Stimulated activated CD4-positive, alpha-beta T cell treated with anti-CD3 and anti-CD28 coated beads, TNF-alpha, amount 100 ng/mL, for 24 hours (primary cell): ENCODE measurements at places on chromosomes 4 and X.

- DNase-seq = no peak
Observed at GRCh38 chrX:119677654-119677981, 15.3 kb downstream of the SEPTIN6 start.

DNA sequence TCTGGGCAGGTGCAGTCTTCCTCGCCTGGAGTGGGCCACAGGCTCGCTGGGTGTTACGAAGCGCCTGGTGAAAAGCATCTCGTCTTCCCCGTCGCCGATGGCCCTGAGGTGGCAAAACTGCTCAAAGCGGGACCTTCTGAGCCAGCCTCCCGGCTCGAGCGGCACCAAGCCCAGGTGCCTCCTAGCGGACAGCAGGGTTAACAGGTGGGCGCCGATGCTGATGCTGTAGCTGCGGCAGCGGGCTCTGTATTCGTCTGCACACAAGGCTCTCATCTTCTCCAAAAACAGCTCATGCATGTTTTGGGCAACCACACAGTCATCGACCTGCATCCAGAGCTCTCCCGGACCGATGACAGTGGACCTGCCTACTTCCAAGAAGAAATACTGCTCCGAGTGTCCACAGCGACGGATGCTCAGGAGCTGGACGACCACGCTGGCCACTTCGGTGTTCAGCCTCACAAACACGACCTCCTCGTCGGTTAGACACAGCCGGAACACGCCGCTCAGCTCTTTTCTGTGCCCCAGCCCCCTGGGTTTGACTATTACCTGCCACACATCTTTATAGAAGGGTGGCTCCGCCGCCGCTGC is 1.2 kb downstream of the IRS4 start:
- DNase-seq = no peak

- DNase-seq = no peak
Observed at GRCh38 chr4:126306152-126306869, 991.6 kb downstream of the FAT4 start.

- DNase-seq = no peak
Observed at GRCh38 chrX:46621572-46621971, 48.0 kb downstream of the CHST7 start.

- DNase-seq = no peak
Observed at GRCh38 chrX:154371789-154372300, 2.6 kb downstream of the FLNA start.

DNA sequence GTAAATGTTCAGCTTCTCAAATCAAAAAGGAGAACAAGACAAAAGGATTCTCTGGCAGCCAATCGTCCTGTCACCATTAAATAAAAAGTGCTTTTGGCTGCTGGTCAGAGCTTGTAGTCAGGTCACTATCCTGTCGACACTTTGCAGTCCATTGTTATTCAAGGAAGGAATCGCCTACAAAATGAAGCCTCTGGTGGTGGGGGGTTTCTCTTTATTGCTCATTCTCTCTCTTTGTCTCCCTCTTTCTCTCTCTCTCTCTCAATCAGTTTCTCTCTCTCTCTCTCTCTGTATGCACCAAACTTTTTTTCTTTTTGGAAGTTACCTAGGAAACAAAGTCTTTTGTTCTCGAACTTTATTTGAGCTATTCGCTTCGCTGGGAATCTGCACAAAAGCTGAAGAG is 17.6 kb upstream of the SCML1 start:
- no peak for DNase-seq

- no peak for DNase-seq
Observed at GRCh38 chr4:89119166-89119565, 7.8 kb downstream of the TIGD2 start.

DNA sequence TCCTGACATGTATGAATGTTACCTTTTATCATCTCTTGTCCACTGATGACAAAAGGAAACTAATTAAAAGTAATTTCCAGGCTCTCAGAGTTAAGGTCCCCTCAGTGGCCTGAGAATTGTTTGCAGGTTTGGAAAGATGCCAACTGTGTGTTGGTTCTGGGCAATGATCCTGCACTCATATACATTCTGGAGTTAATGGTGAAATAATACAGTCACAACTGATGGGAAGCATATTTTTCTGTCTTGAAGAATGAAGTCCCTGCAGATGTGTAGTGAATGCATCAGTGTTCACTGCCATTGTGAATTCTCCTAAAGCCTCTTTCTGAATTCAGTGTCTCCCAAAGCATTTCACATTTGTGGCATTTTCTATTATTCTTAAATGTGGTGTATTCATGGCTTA is 238.1 kb upstream of the PPP1R2C start:
- no peak for DNase-seq

- no peak for DNase-seq
Observed at GRCh38 chrX:554271-554670, 76.3 kb upstream of the SHOX start.

DNA sequence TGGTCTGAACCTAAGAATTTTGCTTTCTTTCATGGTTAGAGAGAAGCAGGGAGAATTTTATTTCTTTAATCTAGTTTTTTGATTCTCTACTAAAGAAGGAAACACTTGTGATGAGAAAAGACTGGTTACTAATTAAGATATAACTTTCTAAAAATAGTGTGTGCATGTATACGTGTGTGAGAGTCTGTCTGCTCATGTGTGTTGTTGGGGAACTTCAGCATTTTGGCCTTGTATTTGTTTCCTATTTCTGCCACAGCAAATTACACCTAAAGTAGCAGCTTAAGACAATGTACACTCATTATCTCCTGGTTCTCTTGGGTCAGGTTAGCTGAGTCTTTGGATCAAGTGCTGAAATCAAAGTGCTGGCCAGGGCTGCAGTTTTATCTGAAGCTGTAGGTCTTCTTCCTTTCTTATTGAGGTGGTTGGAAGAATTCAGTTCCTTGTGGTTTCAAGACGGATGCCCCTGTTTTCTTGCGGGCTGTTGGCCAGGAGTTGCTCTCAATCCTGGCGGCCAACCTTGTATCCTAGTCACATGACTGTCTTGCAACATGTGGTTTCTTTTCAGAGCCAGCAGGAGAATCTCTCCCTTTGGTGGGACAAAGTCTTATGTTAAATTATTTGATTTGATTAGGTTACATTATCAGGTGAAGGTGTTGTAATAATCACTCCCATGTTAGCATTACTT is 188.4 kb upstream of the CLNK start:
- no peak for DNase-seq

GRCh38 chr4:59644765-59645164 is 1555.4 kb upstream of the ADGRL3 start:
- no peak for DNase-seq

DNA sequence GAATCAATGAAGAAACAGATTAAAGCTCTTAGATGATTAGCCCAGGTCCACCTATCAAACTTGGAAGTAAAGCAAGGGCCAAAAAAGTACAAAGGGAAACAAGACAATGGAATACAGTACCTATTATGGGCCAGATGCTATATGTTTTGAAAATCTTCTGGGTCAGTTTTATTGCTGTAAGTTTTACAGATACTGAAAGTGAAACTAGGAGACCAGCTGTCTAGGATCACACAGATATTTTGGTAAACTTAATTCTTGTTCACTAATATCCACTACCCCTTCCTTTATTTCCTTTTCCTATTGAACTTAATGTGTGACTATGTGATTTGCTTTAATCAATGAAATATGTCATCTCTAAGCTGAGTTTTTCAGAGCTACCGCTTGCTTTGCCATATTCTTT is 505.4 kb upstream of the PITX2 start:
- DNase-seq = no peak

- no peak for DNase-seq
Observed at GRCh38 chr4:151459375-151459774, 50.4 kb downstream of the FHIP1A start.

DNA sequence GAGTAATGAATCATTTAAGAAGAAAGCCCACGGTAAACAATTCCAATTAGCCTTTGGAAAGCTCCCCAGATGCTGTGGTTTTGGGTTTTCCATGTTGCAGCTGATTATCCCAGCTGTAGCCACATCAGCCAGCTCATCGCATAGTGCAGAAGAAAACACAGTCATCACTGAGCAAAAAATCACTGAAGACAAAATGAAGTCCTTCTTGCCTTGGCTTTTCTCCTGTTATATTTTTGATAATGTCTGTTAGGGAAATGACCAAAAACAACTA is 193.0 kb upstream of the C1QTNF7 start:
- DNase-seq = no peak

DNA sequence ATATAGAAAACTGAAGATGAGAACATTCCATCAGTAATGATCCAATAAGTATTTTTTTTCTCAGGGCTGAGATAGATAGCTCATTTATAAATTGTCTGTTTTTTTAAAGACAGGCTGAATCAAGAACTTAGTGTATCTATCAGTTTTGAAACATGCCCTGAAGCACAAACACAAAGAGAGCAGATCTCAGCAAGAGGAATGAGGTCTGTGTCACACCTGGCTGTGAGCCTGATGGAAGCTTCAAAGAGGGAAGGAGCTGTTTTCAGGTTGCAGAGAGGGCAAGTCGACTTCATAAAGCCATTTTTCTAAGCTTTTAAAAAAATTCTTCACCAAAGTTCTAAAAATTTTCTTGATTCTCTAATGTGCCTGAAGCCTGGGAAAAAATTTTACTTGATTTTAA is 434.9 kb downstream of the PDGFC start:
- DNase-seq = no peak

DNA sequence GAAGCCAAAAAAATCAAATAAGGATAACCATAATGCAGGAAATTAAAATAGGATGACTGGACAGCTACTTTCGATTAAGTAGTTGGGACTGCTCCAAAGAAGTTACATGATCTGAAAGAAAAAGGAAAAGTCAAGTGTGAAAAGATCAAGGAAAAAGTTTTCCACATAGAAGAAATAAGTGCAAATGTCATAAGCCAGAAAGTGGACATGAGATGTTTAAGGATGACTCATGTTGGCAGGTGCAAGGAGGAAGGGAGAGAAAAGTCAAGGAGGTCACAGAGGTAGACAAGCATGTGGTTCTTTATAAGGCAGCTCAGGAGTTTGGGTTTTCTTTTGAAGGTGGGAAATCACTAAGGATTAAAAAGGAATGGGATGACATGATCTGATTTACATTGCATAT is 89.8 kb upstream of the GPRIN3 start:
- no peak for DNase-seq

GRCh38 chrX:121987163-121987562 is 939.8 kb downstream of the GLUD2 start:
- DNase-seq = no peak

GRCh38 chr4:6092971-6093370 is 74.7 kb upstream of the C4orf50 start:
- no peak for DNase-seq

GRCh38 chr4:143076723-143077122 is 108.0 kb upstream of the USP38 start:
- no peak for DNase-seq
